ENCODE measurements at places on chromosomes 13 and 19.

GRCh38 chr19:5193192-5193591 lies 147.4 kb downstream of the PTPRS start:
- DNase-seq, result no peak

DNA sequence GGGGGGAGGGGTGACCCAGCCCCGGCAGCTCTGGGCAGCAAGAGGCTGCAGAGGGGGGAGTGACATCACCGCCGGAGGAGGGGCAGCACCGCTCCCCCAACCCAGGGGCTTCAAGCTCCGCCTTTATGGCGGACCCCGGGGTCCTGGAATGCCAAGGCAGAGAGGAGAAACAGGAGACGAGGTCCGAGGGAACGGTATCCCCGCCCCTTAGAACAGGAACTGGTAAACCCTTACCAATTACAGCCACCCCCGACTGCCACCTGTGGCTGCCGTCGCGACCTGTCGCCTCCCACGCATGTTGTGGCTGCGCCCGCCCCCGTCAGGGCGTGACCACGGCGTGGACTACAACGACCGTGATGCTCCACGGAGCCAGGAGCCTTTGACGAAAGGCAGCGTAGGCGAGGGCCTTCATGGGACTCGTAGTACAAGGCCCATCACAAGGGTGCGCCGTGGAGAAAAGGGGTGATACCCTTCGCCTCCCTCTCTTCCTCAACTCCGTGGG lies 4.1 kb upstream of the KCNC3 start:
- DNase-seq, result no peak

GRCh38 chr13:79932556-79932955 lies 408.4 kb downstream of the SPRY2 start:
- peak; percentile 38 for DNase-seq

GRCh38 chr13:99902657-99903056 lies 68.9 kb downstream of the ZIC5 start:
- DNase-seq, result no peak

GRCh38 chr13:34822650-34823049 lies 119.4 kb upstream of the NBEA start:
- no peak for DNase-seq

DNA sequence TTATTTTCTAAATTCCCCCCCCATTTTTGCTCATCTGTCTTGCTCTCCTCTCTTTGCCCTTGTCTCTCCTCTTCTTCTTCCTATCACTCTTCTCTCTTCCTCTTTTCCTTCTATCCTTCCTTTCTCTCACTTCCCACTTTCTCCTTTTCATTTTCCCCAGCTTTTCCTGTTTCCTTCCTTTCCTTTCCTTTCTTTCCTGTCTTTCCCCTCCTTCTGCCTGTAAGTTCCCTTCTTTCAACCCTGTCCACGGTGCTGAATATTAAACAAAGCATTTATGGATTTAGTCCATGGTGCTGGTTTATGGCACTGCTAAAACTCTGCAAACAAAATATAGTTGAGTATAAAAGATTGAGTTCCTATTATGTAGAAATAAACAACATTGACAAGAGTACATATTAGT lies 27.6 kb downstream of the SCEL start:
- DNase-seq, result no peak

DNA sequence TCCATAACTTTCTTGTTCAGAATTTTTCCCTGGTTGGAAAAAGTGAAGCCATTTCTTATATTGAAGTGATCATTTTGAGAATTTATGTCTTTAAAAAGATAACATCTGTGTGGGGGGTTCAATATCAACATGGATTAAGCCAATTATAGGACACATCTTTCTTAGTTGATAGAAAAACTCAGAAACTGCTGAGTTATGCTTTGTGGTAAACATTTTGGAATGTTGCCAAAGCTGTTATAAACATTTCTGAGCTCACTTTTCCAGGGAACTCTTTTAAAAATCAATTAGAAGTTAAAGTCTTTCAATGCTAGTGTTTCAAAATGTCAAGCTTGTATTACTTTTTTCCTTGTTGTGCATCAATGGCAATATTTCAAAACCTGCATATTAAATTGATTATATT lies 248.8 kb downstream of the DACH1 start:
- no peak for DNase-seq

DNA sequence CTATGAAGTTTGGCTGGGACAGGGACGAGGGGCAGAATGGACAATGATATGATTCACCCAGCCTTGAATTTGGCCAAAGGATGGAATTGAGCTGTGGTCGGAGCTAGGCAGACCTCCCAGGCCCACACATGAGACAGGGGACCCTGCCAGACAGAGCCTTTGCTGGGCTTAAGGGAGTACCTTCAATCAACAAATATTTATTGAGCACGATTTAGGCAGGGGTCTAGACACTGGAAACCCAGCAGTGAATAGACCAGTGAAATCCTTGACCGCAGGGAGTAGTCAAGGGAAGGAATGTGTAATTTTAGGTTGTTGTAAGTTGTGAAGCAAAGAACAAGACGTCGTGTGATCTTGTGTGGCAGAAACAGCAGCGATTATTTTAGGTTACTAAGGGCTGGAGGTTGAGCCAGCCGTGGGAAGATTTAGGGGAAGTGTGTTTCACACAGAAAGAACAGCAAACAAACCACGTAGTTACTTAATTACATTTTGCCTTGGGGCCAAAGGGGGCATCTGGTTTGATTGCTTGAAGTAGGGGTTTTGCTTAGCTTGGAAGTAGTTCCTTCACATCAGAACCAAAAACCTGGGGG lies 16.9 kb upstream of the AP1M2 start:
- no peak for DNase-seq

DNA sequence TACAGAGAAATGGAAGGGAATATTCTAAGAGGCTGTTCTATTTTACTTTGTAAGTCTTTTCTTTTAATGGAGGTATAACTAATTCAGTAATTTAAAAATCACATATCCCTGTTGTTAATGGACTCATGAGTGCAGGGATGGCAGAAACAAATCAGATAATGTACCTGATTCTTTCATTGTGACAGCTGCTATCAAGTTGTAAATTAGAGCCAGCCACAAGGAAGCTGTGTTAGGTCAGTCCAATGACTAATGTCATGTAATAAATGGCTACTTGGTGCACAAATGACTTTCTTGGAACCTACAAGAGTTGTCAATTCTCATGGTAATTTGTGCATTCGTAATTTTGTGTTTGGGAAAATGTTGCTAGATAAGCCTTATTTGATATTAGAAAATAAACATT lies 446.4 kb downstream of the DCT start:
- no peak for DNase-seq

DNA sequence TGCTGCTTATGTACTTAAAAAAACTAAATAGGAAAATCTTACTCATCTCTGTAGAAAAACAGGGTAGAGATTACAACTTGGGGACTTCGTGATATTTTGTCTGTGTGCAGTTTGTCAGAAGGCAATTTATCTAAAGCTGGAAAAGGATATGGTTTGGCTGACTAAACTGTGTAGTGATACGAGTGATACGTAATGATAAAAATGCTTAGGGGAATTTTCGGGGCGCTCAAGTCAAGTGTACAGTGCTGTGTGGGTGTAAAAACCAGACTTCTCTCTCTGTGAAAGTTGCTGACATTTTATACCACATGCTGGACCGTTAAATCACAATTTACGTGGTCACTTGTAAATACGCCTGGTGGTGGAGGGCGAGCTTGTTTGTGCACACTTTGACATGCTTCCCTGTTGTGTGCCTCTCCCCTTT lies 221.7 kb downstream of the KCNRG start:
- no peak for DNase-seq

GRCh38 chr19:41641879-41642485 lies 15.1 kb upstream of the CEACAM4 start:
- peak; percentile 16 for DNase-seq

GRCh38 chr19:30900051-30900450 lies 449.2 kb downstream of the TSHZ3 start:
- no peak for DNase-seq

DNA sequence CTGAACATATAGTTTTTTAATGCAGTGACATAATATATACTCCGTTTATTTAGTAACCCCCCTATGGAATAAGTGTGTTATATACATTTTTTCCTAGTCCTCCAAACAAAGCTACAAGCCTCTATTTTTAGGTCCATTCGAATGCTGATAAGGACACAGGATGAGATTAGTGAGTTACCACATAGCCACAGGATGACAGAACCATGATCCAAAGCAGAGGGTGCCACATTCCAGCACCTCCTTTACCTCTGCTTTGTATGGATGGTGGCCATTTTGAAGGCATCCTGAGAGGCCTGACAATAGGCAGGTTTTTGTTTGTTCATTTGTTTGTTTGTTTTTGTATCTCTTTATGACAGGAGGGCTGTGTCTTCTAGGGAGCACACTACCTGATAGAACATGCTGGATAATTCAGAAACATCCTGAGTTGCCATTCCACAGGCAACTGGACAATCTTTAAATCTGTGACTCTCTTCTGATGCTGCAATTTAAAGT lies 186.3 kb downstream of the MTUS2 start:
- no peak for DNase-seq

DNA sequence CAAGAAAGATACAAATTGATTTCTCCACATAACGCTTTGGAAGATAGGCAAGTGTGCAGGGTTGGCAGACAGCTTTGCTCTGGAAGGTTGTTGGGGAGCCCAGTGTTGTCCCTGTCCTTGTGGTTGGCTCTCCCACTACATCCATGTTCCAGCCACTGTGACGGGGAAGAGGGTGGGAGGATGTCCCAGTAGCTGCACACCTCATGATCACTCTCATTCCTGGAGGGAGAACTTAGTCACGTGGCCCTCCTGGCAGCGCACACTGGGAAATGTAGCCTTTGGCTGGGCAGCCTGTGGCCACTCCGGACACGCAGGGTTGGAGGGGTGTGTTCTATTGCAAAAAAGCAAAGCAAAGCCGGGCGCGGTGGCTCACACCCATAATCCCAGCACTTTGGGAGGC lies 9.9 kb downstream of the POLD1 start:
- DNase-seq, result no peak

GRCh38 chr13:78102121-78102677 lies 183.6 kb upstream of the EDNRB start:
- no peak for DNase-seq

DNA sequence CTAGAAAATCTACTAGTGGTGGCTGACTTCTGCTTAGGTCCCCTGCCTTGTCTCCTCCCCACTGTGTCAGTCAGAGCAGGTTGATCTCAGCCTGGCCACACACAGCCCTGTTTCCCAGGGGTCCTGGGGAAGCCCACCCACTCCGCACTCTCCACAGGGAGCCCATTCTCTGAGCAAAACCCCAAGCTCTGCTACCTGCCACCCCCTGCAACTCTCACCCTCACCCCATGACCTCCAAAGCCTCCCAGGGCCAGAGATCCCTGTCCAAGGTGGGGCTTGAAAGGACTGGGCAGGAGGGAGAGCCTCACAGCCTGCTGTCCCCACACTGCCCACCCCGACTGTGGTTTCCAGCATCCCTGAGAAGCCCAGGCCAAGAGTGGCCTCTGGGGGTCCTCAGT lies 58.8 kb upstream of the ZNF536 start:
- no peak for DNase-seq

GRCh38 chr13:50783066-50783465 lies 60.4 kb downstream of the DLEU7 start:
- DNase-seq, result no peak

GRCh38 chr13:23384111-23384510 lies 49.4 kb downstream of the SACS start:
- no peak for DNase-seq

DNA sequence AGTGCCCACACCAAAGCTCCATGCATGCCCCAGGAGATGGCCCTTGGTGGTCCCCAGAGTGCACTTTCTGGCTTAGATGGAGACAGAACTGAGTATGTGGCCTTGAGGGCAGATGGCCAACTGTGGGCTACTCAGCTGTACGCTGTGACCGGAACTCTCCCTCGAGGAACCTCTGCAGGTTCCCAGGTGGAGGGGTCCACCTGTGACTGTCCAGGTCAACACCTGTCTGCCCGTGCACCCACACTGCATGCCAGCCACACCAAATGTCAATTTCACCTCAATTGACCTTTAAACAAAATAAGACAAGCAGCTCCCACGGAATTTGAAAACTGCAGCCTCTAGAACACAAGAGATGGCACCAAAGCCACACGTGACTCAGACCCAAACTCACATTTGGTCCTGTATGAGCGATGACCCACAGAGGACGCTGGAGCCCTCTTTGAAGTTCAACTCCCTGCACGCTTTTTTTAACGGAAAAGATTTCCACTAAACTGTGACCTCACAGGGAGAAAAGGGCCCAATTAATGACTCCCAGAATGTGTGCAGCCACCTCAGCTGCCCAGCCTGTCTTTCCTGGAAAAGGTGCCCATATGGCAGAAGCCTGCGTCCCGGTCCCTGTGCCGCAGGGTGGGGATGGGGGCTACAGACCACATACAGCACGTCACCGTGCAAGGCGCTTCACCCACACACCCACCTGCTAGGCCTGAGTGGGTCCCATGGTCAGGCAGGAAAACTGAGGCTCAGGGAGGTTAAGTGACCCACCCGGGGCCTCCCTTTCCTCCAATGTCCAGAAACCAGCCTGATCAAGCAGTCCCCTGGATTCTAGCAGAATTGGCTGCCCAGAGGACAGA lies 47.7 kb downstream of the KLF2 start:
- no peak for DNase-seq

DNA sequence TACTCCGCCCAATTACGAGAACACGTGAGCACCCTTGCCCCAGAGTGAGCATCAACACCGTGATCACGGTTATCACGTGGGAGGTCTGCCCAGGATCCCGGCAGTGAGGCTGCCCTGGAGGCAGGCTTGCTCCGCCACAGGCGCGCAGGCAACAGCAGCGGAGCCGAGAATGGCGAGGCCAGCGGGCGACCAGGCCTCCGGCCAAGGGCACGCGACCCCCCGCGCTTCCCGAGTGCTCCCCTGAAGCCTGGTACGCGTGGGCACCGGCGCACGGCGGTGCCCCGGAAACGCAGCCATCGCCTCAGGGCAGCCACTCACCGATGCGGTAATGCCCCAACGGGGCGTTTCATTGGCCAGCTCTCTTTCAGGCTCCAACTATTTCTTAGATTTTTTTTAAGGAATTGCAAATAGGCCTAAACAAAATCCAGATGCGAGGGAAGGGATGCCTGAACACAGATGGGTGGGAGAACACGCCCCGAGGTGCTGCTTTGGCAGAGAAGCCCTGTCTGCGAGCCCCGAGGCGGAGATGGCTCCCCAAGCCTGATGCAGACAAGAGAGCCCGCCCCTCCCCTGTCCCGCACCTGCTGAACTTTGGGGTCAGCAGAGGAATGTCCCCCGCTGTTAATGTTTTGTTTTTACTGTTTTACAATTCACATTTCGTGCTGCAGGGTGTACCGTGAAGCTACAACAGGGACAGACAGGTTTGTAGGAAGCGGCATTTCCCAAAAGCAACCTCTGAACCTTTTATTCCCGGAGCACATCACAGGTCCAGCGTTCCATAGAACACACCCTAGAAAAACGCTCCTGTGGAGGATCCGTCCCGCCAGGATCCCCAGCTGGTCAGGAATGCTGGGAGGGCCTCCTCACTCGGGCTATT lies 132.7 kb downstream of the ZDHHC20 start:
- DNase-seq, result peak; percentile 50

GRCh38 chr13:105207572-105208293 lies 1327.7 kb downstream of the EFNB2 start:
- no peak for DNase-seq

- no peak for DNase-seq
Measured at GRCh38 chr13:33722216-33722915, 95.6 kb upstream of the RFC3 start.

Measured in NCI-H226 (cell line).